Caki2 (cell line): ENCODE measurements at places on chromosomes 3 and 15. TPM values are rescaled to one million over a fixed set of nuclear protein-coding genes. Genes with fewer than 3 reads are reported as not detected.

GRCh38 chr3:23952646-23953045 is 7.6 kb downstream of the NR1D2 start:
- no peak for DNase-seq

The MNS1 gene
- 1.1 and 4.2 TPM in 2 replicates for total RNA-seq

The PAK6 gene
- total RNA-seq, result not detected in 2 replicates

GRCh38 chr3:11430624-11431023 is 158.4 kb downstream of the ATG7 start:
- no peak for DNase-seq

GRCh38 chr3:86963611-86964010 is 27.3 kb downstream of the VGLL3 start:
- DNase-seq, result no peak

The SLC24A5 gene
- not detected in 2 replicates for total RNA-seq

DNA sequence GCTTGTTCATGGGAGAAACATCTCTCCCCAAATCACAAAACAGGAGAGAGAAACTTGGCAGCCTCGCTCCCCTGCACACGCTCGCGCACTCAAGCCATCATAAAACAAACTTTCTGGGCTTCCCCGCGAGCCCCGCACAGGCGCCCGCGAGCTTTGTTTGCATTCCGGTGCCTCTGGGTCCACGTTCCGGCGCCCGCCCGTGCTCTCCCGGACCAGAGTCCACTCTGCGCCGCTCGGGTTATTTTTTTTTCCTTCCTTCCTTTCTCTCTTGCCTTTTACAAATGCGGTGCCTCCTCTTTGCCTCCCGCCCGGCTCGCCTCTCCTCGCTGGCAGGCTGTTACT is 363 bp downstream of the MAGI1 start:
- no peak for DNase-seq

DNA sequence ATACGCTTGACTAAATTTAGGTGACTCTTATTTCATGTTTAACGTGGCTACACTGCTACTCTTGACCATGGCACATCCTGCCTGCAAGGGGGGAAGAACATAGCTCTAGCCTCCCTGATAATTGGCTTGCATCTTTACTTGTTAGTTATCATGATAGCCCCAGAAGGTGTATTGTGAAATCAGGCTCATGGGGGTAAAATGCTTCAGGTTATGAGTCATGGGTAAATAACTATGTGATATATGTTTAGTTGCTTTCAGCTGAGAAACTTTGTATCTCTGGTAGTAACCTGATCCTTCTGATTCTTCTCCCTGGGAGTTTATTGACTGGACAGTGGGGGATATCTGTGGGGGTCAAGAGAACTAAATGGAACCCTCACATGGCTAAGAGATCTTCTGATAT is 660.8 kb upstream of the UBE2E2 start:
- DNase-seq, result no peak

DNA sequence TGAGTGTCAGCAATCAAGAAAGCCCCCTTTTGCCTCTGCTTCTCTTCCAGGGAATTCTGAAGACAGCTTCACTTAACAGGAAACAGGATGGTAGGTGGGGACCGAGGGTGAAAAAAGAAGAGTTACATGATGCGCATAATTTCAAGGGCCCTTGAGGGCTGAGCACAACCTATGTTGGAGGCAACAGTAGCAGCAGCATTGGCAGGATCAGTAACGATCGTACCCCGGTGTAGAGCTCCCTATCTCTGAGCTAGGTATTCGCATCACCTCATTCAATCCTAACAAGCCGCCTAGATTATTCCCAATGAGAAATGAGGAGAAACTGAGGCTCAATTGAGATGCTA is 432 bp upstream of the RAD54L2 start:
- no peak for DNase-seq

The INTS14 gene
- total RNA-seq, result 9.3 and 38.2 TPM in 2 replicates

The BLOC1S6 gene
- 37.2 and 66.1 TPM in 2 replicates for total RNA-seq

The FBN1 gene
- total RNA-seq, result 22.5 and 31.9 TPM in 2 replicates

The ARRDC4 gene
- 6.3 and 13.4 TPM in 2 replicates for total RNA-seq

DNA sequence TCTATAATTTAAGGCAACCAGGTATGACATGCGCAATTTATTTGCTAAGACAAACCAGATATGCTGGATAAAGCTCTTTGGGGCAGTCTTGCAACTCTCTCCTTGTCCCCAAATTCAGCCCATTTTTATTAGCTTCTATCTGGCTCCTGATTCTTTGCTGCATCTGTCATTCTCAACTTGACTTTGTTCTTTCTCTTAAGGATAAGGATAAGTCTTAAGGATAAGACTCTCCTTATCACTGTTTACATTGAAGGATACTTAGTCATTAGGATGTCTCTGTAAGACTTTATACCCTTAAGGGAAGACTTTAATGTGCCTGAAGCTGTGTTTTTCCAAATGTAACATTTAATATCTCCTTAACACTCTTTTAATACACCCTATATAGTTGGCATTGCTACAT is 49.2 kb downstream of the ALCAM start:
- no peak for DNase-seq

- DNase-seq, result no peak
Measured at GRCh38 chr15:37087131-37087588, 13.2 kb downstream of the MEIS2 start.

The SLC26A6 gene
- total RNA-seq, result 12.8 and 14.8 TPM in 2 replicates

DNA sequence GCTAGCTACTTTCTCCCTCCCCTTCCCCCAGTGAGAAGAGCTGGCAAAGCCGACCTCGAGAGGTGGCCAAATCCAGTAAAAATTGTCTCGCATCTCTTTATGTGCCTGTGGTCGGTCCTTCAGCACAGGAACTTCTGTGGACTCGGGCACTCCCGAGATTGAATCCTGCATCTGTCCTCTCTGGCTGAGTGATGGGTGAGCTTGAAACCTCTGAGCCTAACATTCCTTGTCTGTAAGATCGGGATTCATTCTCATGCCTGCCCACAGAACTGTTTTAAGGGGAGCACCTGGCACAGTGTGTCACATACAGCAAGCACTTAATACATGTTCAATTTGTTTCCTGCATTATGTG is 11.3 kb downstream of the CX3CR1 start:
- DNase-seq, result no peak

GRCh38 chr3:37813403-37813802 is 48.3 kb upstream of the CTDSPL start:
- DNase-seq, result no peak

The TXNRD3 gene
- 4.4 and 12.3 TPM in 2 replicates for total RNA-seq

DNA sequence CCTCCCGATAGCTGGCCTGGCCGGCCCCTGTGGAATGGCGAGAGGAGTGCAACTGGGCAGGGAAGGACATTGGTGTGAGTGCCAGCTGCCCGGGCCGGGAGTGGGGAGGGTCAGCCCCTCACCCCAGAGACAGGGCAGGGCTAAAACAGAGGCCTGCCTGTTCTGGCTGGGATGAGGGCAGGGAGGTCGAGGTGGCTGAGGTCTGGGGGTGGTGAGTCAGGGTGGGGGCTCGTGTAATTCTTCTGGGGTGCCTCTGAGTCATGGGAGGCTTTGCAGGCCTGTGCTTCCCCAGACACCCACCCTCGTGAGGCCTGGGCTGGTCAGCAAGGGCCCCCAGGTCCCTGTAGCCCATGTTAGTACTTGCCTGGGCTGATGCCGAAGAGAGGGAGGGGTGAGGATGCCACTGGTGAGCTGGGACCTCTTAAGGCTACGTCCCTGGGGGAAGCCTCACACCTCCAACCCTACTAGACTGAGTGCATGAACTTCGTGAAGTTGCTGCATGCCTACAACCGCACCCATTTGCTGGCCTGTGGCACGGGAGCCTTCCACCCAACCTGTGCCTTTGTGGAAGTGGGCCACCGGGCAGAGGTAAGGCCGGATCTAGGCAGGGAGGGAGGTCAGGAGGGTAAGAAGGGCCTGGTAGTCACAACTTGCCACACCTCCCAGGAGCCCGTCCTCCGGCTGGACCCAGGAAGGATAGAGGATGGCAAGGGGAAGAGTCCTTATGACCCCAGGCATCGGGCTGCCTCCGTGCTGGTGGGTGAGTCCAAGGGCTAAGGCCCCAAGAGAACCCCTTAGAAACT is 1.7 kb downstream of the SEMA3B start:
- no peak for DNase-seq

DNA sequence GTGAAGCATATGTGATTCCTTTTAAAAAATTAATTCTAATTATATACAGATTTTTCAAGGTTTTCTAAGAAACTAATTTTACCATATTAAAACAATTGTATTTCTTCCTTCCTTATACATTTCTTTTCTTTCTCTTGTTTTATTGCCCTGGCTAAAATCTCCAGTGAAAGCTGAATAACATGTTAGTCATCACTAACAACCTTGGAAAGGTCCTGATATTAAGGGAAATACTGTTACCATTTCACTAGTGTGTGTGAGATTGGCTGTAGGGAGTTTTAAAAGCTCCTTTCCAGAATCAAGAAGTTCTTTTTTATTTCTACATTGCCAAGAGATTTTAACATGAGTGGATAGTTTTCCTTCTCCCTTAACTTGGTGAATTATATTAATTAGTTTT is 229.7 kb upstream of the EIF1B start:
- DNase-seq, result no peak

The CACNA2D3 gene
- total RNA-seq, result 4.1 and 6.1 TPM in 2 replicates

DNA sequence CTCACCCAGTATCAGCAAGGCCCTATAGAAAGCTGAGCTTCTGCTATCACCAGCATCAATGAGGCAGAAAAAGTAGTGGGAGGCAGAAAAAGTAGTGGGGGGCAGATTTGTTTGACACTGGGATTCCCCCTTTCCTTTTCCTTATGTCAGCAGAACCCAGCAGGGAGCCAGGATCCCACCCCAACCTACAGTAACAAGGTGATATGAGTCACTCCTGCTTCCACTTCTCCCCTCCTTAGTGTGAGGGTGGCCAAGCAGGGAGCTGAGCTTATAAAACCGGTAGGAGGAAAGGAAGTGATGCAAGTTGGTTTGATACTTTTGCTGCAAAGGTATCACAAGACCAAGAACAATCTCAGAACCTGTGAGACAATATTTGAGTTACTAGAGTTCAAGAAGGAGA is 128.7 kb downstream of the SCAPER start:
- DNase-seq, result peak; percentile 10

The C2CD4B gene
- total RNA-seq, result not detected in 2 replicates

GRCh38 chr3:151964743-151965142 is 91.3 kb downstream of the SUCNR1 start:
- no peak for DNase-seq

- DNase-seq, result no peak
Measured at GRCh38 chr3:11197484-11197883, 43.2 kb downstream of the HRH1 start.
